Smooth muscle cell of the brain vasculature (primary cell): ENCODE measurements at places on chromosomes 1 and 21.
A peak's percentile ranks its signal among the peaks of the same experiment; 100 is the strongest.

- no peak for DNase-seq
Observed at GRCh38 chr1:16430606-16431005, 6.6 kb downstream of the SPATA21 start.

DNA sequence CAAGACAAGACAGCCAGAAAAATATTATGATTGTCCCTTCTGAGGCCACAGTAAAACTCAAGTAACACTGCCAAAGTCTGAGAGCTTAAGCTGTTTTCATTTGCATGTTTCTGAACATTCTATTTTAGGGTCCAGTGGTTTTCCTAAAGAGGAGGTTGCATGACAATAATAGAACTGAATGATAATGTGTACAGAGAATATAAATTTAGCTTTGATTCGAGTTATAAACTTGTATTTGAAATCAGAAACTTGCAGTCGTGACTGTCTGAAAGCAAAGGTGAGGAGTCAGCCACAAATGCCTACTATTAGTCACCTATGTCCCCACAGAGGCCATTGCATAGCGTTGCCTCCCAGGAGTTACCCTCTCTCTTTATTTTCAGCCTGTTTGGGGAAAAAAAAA is 363.1 kb upstream of the ADGRL2 start:
- no peak for DNase-seq

GRCh38 chr1:112929979-112930378 is 26.0 kb downstream of the SLC16A1 start:
- DNase-seq: no peak

GRCh38 chr1:155833665-155834295 is 23.2 kb downstream of the GON4L start:
- no peak for DNase-seq

DNA sequence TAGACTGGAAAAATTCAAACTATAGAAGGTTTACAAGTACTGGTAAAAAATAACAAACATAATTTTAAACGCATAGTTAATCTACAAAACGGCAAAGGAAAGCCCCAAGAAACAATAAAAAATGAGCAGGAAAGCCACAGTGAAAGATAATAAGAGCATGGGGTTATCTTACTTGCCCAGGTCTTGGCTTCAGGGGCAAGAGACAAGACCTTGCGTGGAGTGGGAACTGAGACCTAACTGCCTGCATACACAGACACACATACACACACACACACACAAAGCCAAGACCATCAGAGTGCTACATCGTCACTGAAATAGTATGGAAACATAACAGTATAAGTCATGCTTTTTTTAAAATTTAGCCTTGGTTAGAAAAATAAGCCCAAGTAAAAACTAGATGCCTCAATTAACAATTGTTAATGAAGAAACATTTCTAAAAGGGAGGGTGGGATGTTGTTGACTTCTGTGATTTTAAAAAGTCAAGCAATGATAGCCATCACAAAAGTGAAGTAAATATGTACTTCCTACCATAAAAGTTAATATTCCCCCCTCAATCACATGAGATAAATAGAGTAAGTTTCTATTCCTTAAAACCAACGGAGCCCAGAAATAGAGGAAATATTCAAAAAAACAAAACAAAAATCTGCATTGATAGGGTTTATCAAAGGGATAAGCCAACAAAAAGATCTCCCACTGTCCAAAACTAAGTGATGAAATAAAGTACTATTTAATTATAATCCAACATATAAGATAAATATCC is 29.4 kb upstream of the CRP start:
- DNase-seq: no peak

DNA sequence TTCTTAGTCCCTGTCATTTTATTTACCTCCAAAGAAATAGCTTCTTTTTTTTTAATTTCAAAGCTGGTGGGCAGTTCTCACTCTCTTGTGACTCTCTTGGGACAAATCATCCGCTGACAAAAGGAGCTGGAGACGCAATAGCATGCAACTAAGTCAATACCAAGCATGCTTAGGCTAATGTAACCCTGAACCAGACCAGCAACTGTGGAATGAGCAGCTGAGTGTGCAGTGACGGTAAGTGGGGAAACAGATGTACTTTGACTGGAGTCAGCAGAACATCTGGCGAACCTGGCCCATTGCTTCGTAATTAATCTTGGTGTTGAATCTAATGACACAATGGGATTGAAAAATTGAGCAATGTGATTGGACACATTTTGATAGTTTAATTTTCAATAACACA is 280.7 kb upstream of the PLXNA2 start:
- DNase-seq: no peak

- DNase-seq: no peak
Observed at GRCh38 chr1:98078596-98078995, 157.8 kb upstream of the DPYD start.

GRCh38 chr1:145757420-145757819 is 38.1 kb downstream of the CD160 start:
- no peak for DNase-seq

- DNase-seq: no peak
Observed at GRCh38 chr21:28138272-28138671, 854.4 kb downstream of the LTN1 start.

DNA sequence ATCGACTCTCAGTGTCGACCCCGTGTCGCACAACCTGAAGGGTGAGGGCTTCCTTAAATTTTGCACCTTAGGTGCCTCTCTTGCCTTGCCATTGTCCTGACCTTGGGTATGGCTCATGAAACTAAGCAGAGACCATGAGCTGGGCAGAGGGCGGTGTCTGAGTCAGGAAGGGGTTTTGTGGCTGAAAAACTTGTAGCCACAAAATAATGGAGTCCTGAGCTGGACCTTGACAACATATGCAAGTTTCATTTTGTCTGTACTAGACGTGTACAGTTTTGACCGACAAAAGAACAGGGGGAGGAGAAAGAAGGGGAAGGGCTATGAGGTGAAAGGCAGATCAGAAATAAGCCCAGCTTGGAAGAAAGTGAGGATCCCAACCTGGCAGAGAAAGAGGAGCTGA is 8.3 kb upstream of the RUNX1 start:
- DNase-seq: no peak

DNA sequence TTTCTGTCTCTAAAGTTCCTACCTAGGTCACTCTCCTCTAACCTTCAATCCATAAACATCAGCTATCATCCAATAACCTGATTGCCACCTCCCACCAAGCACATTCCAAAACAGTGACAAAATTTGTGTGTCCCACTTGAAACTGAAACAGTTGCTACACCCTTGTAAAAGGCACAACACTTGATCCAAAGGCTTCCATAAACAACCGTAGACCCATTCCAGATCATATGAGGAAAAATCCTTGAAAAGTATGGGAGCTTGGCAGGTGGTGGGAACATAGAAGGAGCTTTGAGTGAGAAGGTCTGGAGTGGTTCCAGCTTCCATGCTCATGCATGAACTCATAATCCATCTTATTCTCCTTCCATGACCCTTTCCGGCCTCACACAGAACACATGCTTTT is 82.0 kb upstream of the ATP1A1 start:
- no peak for DNase-seq

DNA sequence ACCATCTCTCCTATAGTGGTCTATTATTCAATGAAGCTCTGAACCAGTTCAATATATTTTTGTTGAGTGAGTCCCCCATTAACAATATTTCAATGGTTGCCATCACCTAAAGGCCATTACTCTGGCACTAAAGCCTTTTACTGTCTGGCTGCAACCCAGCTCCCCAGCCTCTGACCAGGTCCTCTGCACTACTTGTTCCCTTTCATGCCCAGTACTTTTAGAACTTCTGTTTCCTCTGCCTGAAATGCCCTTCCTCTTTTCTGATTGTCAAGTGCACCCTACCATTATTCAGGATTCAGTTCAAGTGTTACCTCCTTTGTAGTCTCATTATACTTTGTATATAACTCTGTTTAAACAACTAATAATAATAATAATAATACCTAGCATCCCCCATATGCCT is 30.4 kb upstream of the ZFYVE9 start:
- no peak for DNase-seq

GRCh38 chr1:155981266-155982088 is 3.1 kb upstream of the ARHGEF2 start:
- no peak for DNase-seq

DNA sequence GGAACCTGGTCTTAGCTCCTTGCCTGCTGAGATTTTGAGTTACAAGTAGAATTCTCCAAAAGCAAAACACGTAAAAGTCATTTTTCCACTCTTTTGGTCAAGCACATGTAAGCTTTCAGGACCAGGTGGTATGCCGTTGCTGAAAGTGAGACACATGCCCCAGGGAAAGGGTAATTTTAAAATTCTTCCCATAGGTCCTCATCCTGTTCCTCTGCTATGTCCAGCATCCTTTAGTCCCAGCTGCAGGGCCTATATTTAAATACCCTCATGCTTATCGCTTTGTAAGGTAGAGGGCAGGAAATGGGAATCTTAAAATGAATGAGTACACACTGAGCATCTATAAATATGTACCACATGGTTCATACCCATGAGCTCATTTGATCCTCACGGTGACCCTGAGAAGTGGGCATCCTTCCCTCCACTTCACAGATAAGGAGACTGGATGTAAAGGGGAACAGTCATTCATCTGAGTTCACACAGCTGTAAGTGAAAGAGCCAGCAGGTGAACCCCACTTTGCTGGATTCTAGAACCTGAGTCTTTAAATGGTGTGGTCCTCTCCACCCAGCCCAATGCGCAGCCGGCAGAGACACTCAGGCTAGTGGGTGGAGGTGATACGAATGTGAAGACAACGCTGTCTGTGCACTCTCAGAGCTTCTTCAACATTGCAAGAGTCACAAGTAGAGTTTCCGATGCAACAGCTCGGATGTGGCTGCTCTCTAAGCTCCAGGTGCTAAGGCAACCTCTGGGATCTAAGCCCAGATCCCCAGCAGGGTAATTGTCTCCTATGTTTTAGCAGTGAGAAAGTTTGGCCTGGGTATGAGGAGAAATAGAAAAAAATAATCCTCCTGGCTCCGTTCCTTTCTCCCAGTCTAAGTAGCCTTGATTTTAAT is 163.5 kb downstream of the PLXNA2 start:
- no peak for DNase-seq

GRCh38 chr1:222570837-222571236 is 18.9 kb downstream of the TAF1A start:
- DNase-seq: no peak

- no peak for DNase-seq
Observed at GRCh38 chr1:211739671-211740411, 64.4 kb upstream of the NEK2 start.

DNA sequence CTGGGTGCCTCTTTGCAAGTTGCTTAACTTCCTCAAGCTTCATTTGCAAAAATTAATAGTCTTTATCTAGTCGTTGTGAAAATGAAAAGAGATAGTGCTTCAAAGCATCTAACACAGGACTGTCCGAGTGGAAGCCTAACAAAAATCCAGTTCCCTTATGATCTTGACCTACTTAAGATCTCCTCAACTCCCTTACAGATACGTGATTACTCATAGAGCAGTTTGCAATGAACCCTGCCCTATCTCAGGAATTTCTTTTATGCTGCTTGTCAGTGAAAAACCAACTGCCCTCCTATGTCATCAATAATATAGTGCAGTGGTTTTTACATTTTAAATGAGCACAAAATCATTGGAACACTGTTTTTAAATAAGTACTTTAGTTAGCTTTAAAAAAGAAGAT is 314.3 kb downstream of the BACH1 start:
- DNase-seq: no peak

DNA sequence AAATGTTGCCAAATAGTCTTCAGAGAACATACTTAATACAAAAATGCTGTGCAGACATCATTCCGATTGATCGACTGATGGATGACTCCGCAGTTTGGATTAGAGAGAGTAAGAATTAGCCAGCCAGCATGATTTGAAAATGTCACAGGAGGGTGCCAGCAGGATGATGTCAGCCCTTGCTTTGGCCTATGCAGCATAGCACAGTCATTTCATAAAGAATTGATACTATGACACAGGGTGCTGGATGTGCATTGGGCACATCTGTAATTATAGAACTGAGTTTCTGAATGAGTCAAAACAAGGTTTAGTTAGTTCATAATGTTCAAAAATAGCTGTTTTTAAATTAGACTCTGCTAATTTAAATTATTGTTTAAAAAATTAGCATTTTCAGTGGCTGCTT is 21.6 kb upstream of the TRAF5 start:
- DNase-seq: peak; percentile 28

DNA sequence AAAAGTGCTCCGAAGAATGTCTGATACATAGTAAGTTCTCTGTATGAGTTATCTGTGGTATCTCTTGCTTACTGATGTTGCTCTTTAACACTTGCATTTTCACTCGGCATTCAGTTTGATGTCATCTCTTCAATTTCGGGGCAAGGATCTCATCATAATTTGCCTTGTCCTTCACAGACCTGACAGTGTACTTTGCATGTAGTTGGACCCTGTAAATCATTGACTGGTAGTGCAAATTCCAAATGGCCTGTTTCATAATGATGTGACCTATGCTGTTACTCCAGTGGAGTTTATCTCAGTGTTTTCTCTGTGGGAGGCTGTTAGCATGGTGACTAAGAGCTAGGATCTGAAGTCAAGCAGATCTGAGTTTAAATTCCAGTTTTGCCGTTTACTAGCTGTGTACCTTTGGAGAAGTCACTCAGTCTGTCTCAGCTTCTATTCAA is 34.2 kb upstream of the ABCD3 start:
- peak; percentile 33 for DNase-seq
